Stimulated activated CD8-positive, alpha-beta memory T cell treated with anti-CD3 and anti-CD28 coated beads, Interleukin-4, amount 100 ng/mL, for 1 hour (primary cell): ENCODE measurements at places on chromosomes 1 and 21.

- DNase-seq = no peak
Observed at GRCh38 chr1:209746451-209747165, 9.2 kb upstream of the TRAF3IP3 start.

GRCh38 chr1:189775343-189775742 lies 702.3 kb downstream of the BRINP3 start:
- DNase-seq = no peak

GRCh38 chr1:58249388-58249736 lies 297.2 kb downstream of the OMA1 start:
- DNase-seq = no peak

GRCh38 chr1:7931446-7931812 lies 9.2 kb downstream of the TNFRSF9 start:
- no peak for DNase-seq

- DNase-seq = no peak
Observed at GRCh38 chr1:151986501-151987190, 7.0 kb downstream of the S100A10 start.

- peak; percentile 29 for DNase-seq
Observed at GRCh38 chr1:31663622-31664452, 19.2 kb upstream of the PEF1 start.

- no peak for DNase-seq
Observed at GRCh38 chr21:29078869-29079767, 5.7 kb upstream of the CCT8 start.

GRCh38 chr1:190852611-190853010 lies 374.9 kb upstream of the BRINP3 start:
- DNase-seq = no peak

DNA sequence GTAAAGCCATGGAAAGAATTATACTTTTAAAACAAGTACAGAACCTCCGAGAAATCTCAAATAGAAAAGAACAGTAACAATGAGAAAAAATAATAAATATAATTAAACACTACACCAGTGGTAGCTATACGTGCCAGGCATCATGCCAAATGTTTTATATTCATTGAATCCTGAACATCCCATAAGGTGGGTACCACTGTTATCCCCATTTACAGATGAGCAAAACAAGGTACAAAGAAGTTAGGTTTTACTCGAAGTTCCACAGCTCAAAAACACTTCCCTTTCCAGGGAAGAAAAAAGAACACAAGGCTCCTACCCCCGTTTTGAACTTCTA lies 33.4 kb downstream of the JAK1 start:
- no peak for DNase-seq

DNA sequence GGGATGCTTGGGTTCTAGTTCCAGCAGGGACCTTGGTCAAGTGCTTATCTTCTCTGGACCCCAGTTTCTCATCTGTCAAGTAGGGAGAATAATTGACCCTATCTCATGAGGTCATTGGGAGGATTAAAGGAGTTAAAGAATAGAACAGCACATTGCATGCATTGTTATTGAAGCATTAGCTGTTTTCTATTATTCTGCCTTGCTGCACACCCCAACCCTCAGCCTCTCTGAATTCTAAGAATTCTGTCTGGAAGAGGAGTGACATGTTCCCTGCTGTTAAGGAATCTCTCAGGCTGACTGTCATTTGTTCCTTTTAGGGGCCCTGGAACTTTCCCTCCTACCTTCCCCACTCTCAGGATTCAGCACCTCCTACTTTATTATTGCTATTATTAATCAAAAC lies 73.9 kb downstream of the NENF start:
- no peak for DNase-seq

GRCh38 chr1:47572731-47573430 lies 135.0 kb downstream of the FOXD2 start:
- DNase-seq = no peak

DNA sequence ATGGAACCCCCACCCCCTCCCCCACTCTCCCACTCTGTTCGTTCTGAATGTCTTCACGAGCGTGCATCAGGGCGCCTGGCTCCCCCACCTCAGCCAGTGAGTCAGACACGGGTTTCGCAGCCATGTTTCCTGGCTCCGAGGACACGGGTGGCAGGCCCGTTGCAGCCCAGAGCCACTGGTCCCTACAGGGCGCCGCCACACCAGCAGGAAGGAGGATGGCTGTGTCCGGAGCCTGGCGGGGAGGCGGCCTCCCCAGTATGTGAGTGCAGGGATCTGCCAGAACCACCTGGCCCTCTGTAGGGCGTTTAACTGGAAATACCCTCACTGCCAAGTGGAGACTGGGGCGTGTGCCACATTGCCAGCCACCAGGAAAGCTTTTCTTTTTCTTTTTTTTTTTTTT lies 18.5 kb downstream of the CSTB start:
- no peak for DNase-seq

GRCh38 chr1:10308001-10308400 lies 90.9 kb upstream of the PGD start:
- no peak for DNase-seq
